ENCODE measurements at places on chromosomes 1 and 21. TPM values are rescaled to one million over a fixed set of nuclear protein-coding genes. Genes with fewer than 3 reads are reported as not detected.

CGN gene
- 0.17 TPM for polyA plus RNA-seq

SPATA6 gene
- polyA plus RNA-seq = 5.5 TPM

ERICH3 gene
- not detected for polyA plus RNA-seq

HFM1 gene
- 0.41 TPM for polyA plus RNA-seq

Data from fibroblast of lung (primary cell).